Muscle of back (tissue), 13 donors: ENCODE measurements at places on chromosomes 6 and 20. TPM values are rescaled to one million over a fixed set of nuclear protein-coding genes. Genes with fewer than 3 reads are reported as not detected.

- DNase-seq, result no peak
Observed at GRCh38 chr6:15675536-15676220, 12.8 kb upstream of the DTNBP1 start.

- no peak for DNase-seq
Observed at GRCh38 chr20:20551409-20551808, 161.0 kb downstream of the RALGAPA2 start.

DNA sequence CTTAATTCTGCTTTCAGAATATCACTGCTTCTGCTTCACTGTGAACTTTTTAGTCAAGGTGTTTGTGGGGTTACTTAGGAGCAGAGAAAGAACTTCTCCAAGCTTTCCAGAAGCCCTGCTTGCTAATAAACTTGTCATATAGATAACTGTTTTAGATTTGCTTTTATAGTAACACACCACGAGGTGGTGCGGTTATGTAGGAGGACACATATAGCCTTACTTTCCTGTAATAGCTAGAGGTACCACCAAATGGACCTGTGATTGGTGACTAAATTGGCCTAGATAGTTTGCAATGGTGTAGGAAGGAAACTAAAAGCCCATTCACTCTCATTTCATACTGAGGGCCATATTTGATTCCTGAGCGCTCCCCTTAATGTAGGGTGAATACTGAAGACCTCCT, 52.3 kb upstream of the BCLAF1 start:
- DNase-seq, result no peak

GRCh38 chr6:135990439-135990838, 138.9 kb downstream of the PDE7B start:
- no peak for DNase-seq

- DNase-seq, result no peak
Observed at GRCh38 chr6:56516003-56516402, 126.7 kb downstream of the DST start.

GRCh38 chr20:25247518-25247955, 348 bp upstream of the PYGB start:
- no peak for DNase-seq

DNA sequence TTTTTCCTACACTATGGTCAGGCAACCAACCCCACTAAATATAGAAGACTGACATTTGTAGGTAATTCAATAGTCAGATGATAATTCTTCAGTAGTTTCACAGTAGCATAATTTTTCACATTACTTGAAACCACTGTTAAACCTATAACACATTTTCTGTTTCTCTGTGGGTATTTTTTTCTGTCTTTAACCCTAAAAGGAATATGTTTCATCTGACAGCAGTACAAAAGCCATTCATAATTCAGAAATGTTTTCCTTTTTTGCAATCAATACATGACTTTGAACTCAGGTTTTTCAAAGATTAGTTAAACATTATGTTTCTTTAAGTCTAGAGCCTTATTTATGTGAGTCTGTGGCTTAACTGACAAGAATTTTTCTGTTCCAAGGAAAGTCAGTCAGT, 128.6 kb upstream of the RUNX2 start:
- no peak for DNase-seq

NPEPL1 gene
- polyA plus RNA-seq, result 38.4 TPM

JPH2 gene
- 95.8 TPM for polyA plus RNA-seq
